ENCODE measurements at places on chromosomes 11 and 22.

GRCh38 chr11:70552167-70553150, 154.1 kb downstream of the CTTN start:
- no peak for DNase-seq

DNA sequence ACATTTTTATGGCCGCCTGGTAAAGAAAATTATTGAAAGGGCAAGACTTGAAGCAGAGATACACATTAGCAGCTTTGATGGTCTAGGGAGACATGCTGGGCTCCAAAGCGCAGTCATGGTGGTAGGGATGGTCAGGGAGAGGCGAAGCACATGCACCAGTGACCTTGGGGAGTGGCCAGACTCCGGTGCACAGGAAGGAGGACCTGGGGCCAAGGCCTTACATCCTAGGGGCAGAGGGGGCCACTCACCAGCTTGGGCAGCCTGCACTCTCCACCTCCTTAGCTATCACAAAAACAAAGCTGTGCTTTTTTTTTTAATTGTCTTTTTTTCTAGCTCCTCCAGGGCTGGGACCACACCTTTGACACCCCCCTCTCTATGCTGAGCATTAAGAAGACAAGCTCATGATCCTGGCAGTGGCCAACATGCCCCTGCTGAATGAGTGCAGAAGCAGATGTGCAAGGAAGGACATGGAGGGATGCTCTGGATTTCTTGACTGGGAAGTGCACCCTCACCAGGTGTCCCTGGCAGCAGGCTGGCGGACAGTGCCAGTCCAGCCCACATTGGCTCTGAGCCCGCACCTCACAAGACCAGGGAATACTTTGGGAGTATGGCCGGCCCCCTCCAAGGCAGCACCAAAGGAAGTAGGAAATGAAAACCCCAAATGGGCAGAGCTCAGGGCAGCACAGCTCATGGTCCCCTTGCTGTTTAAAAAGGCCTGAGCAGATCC, 619.9 kb downstream of the TBC1D22A start:
- DNase-seq = no peak

GRCh38 chr11:85930879-85931366, 75.7 kb downstream of the CCDC83 start:
- no peak for DNase-seq

GRCh38 chr11:86816251-86816726, 15.9 kb downstream of the PRSS23 start:
- DNase-seq = no peak

GRCh38 chr11:122895563-122895962, 13.0 kb downstream of the JHY start:
- no peak for DNase-seq

GRCh38 chr11:131345406-131345805, 25.0 kb upstream of the NTM start:
- DNase-seq = no peak

- DNase-seq = peak; percentile 18
These were observed 154.9 kb upstream of the NAV2 start for GRCh38 chr11:19557720-19558140.

DNA sequence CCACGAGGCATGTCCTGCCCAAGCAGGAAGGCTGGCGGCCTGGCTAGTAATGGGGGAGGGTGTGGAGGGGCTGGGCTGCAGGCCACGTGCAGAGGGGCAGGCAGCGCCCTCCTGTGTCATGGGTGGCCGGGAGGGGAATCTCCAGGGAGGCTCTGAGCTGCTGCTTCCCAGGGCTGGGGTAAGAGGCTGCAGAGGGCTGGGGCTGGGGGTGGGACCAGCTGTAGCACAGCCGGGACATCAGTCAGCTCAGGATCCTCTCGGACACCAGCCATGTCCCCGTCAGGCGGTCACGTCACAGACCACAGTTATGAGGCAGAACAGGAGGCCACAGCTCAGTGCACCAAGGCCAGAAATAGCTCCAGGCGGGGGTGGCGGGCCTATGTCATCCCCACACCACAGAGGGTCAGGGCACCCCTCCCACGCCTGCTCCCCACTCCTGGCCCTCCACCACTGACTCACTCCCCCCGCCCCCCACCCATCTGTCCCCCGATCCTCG, 21.1 kb downstream of the RTN4R start:
- DNase-seq = no peak

GRCh38 chr11:46800177-46800576, 45.9 kb downstream of the CKAP5 start:
- DNase-seq = no peak

- DNase-seq = no peak
These were observed 21.8 kb upstream of the IL17REL start for GRCh38 chr22:50034126-50035081.

- peak; percentile 66 for DNase-seq
These were observed 7.8 kb upstream of the L3MBTL2 start for GRCh38 chr22:41197038-41197972.

DNA sequence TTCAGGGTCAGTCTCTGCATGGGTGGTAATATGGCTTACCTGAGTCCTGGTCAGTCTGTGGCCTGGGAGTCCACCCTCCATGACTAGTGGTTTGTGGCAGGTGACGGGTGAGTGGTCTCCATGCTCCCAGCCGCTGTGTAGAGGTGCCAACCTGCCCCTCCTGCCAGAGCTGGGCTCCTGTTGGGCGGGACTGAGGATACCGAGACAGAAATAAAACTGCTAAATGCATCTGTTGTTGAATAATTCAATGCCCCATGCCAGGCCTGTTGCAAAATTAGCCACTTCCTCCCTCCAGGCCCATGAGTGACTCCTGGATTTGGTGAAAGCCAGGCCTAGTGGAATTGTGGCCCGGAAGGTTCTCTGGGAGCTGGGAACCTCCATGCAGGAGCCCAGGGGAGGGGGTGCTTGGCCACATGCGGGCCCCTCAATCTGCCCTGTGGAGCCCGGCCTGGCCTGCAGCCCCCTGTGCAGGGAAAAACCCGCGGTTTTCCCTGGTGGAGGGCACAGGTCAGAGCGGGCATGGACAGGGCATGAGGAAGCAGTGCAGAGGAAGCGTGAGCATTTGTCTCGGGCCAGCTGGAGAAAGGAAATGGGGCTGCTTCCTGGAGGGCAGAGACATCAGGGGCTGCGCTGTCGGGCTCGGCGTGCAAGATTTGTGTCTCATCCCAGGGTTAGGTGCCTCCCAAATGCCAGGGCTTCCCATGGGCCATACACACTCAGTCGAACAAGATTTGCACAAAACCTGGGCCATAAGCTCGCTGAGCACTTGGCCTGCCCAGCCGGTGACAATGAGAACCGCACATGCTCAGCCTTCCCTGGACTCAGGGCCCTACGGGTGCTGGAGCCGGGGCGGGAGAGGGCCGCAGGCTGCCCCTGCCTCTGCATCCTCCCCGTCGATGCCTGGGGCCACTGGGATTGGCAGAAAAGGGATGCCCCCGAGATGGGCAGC, 66.9 kb downstream of the KCNQ1 start:
- DNase-seq = no peak

DNA sequence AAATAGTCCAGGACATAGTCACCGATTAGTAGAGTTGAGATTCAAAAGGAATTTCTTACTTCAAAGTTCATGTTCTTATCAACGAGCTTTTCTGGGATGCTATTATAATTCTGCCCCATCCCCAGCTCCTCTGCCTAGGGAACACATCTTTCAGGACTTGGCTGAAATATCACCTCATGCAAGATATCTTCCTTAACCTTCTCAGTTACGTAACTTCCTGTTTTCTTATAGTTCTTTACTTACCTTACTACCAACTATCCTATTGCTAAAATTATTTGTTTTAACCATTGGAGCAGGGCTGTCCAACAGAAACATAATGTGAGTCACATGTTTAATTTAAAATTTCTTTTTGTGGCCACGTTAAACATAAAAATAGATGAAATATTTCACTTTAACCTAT, 2.3 kb downstream of the NARS2 start:
- no peak for DNase-seq

- no peak for DNase-seq
These were observed 187.5 kb upstream of the ZBED5 start for GRCh38 chr11:11045156-11045930.

DNA sequence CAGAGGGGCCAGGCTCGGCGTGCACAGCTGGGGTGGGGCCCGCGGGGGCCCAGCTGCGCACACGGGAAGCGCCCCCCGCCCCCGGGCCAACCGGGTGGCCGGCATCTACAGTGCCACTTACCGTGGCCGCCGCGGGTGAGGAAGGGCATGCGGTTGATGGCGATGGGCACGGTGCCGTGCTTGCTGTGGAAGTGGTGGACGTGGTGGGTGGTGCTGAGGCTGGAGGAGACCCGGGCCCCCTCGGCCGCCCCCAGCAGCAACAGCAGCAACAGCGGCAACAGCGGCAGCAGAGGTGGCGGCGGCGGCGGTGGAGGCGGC, 51.4 kb downstream of the SLC22A12 start:
- DNase-seq = no peak

- no peak for DNase-seq
These were observed 381.8 kb downstream of the TBC1D22A start for GRCh38 chr22:47144076-47144765.

DNA sequence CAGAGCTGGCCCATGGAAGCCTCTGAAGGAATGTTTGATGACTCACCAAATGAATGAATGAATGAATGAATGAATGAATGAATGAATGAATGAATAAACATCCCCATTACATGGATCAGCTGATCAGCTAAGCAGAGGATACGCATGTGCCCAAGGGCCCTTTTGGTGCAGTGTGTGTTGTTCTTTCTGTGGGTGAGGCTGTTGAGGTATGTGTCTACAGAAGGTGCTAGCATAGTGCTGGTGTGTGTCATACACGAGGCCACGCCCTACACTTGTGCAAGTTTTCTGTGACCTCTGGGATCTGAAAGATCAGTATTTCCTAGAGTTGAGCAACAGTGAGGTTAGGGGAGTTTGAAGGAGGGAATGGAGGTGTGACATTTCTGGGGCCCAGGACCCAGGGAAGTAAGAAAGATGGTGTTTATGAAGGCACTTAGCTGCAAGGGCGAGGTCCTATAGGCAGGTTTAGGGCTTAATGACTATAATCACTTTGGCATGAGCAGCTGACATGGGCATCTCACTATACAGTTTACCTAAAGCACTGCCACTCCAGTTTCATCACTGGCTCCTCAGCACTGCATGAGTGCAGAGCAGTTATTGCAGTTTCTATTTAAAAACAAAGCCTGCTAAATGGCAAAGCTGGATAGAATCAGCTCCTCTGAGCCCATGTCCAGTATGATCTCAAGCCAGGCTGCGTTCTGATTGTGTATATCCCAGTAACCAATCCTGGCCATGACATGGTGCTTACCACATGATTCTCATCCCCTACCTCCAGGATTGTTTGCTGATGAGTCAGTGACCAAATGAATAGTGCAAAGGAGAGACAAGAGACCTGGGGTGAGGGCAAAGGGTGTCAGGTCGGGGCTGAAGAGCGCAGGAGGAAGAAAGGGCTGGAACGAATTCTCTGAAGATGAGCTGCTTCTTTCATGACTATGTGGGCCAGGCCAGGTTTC, 36.4 kb upstream of the E2F8 start:
- no peak for DNase-seq

DNA sequence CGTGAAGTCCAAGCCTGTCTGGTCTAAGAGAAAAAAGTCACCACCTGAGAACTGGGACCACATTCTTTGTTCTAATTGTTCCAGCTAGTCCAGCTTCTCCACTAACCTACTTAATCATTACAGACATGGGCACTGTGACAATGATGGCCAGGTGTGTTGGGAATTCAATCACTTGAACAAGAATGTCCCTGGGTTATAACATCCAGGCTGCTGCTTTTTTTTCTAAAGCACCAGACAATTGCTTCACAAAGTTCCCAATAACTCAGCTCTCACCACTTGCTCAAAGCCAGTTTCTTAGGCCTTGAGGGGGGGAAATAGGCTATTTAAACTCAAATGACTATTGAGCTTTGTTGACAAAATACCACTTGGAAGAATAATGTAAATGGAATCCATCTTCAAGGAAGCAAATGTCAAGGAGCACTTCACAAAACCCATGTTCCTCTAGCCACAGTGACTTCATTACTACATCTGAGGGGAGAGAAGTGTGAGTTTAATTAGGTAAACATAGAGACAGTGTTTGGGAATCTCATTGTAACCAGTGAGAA, 80.3 kb downstream of the ME3 start:
- DNase-seq = no peak

- DNase-seq = no peak
These were observed 21.6 kb upstream of the PEX26 start for GRCh38 chr22:18056161-18056666.

GRCh38 chr11:94597896-94598295, 30.7 kb downstream of the PIWIL4 start:
- DNase-seq = no peak

DNA sequence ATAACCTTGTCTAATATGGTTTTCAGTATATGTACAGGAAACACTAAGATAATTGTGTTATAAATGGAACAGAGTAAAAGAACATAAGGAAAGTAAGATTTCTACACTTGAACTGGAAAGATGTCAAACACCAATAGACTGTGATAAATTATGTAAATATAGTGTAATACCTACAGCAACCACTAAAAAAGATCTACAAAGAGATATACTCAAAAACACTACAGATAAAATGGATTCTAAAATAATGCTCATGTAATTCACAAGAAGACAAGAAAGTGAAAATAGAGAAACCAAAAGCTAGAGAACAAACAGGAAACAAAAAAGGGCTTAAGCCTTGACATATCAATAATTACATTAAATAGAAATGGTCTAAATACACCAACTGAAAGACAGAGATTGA, 30.9 kb downstream of the DEUP1 start:
- DNase-seq = no peak

DNA sequence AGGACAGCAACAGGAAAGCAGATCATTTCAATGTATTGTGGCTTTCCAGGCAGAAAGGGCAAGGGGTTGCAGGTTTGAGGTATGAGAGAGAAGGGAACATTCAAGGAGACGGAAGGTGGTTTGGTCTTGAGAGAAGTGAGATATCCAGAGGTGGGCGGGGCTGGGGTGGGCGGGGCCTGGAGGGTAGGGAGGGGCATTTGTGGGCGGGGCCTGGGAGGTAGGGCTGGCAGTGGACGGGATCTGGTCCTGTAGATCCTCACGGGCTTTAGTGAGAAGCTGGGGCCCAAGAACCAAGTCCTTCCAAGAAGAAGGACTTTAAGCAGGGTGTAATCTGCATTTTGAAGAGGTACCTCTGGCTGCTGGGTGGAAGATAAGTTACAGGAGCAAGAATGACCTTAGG, 199.2 kb downstream of the MN1 start:
- no peak for DNase-seq

GRCh38 chr11:44955015-44955738, 4.5 kb upstream of the TP53I11 start:
- DNase-seq = no peak

DNA sequence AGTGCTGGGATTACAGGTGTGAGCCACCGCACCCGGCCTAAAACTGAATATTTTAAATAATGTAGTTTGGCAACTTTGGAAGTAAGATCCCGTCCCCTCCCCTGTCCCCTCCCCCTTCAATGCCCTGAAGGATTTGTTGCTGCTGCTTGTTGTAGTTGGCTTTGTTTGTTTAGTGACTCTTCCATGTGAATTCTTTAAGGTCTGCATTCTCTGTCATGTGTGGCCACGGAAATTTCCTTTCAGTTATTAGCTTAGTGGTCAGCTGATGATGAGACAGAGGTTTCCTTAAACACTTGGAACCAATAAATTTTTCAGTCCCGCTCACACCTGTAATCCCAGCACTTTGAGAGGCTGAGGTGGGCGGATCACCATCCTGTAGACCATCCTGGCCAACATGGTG, 109.9 kb downstream of the MPPED1 start:
- DNase-seq = no peak
